Activated CD4-positive, alpha-beta T cell treated with anti-CD3 and anti-CD28 coated beads for 1 hour (primary cell): ENCODE measurements at places on chromosomes 1 and 21.

DNA sequence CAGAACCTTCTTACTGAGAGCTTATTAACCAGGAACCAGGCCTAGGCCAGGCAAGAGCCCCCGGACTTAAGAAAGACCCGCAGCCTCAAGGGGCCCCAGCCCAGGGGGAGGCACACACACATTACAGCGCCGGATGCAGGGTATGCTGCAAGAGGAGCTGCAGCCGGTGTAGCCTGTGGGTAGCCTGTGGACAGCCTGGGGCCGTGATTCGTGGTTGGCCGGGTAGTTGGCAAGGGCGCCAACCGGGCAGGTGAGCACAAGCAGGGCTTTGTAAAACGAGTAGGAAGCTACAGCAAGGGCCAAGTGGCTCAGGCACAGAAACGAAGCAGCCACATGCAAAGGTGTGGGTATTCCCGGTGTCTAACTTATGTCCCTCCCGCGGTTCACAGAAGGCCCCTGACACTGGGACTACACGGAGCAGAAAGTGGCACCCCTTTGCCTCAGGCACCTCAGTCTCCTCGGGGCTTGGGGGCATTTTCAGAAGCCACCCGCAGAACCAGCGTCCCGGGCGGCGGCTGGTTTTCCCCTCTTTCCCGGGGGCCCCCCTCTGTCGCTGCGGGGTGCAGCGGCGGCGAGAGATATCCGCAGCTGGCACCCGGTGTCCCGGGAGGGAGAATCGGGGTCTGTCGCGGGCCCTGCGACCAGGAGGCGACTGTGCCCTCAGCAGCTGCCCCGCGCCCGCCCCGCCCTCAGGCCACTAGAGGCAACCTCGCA lies 40.8 kb downstream of the KIAA1614 start:
- no peak for DNase-seq

DNA sequence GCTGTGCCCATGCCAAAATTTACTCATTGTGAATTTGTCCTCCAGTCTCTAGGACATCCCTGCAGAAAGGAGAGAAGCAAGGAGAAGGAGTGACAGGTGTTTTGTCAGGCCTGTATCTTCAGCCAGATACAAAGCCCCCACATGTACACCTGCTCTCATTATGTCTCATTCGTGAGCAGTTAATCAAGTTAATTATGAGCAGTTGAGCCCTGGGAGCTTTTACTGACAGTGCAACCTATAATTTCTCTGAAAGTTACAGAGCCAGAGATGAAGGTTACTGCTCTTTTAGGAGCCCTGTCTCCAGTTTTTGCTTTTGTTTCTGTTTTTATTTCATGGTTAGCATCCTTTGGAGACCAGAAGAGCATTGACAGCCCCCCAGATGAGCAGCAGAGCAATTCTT lies 5.0 kb upstream of the ILDR2 start:
- no peak for DNase-seq

- no peak for DNase-seq
Observed at GRCh38 chr1:209455661-209456358, 127.7 kb upstream of the CAMK1G start.

DNA sequence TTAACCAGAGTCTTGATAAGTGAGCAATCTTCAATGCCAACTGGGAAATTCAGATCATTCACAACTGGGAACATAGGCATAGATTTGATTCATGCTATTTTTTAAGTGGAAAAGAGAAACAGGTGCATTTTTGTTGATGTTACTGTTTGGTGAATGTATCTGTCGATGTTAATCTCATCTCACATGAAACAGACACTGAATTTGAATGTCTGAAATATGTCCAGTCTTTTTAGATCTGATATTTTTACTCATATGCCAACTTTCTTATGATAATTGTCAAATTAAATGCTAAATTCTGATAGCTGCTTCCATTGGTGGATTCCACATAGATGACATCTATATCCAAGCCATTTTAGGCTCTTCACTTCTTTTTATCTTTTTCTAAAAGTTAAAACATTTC lies 213.1 kb downstream of the RYR2 start:
- no peak for DNase-seq

DNA sequence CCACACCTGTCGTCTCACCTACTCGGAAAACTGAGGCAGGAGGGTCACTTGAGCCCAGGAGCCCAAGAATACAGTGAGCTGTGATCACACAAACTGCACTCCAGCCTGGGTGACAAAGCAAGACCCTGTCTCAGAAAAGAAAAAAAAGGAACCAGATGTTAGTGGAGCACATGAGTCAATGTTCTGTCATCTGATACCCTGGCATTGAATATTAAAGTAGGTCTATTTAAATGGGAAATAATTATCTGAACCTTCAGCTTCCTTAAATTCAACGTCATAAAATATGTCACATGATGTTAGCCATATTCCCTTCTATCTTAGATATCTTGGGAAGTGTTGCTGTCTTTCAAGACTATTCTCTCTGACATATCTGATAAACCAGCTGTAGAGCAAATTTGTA lies 47.3 kb downstream of the NCAM2 start:
- no peak for DNase-seq

- DNase-seq = no peak
Observed at GRCh38 chr1:17239420-17239819, 9.5 kb upstream of the PADI3 start.

DNA sequence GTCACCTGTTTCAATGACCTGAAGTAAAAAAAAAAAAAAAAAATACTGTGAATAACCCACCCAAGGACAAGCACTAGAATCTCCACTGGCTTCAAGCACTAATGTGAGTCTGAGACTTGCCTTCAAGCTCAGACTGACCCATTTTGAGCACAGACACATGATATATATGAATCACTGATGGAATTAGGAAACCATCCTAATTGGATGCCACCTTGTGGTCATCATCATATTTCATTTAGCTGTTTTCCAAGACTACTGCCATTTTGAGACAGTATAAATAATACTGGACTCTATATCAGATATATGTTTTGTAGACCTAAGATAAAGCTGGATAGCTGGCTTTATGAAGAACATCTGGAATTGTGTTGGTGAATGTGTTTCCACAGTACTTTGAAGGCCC lies 1232.0 kb downstream of the KCNT2 start:
- no peak for DNase-seq

GRCh38 chr1:214438075-214438474 lies 113.3 kb downstream of the PTPN14 start:
- no peak for DNase-seq

DNA sequence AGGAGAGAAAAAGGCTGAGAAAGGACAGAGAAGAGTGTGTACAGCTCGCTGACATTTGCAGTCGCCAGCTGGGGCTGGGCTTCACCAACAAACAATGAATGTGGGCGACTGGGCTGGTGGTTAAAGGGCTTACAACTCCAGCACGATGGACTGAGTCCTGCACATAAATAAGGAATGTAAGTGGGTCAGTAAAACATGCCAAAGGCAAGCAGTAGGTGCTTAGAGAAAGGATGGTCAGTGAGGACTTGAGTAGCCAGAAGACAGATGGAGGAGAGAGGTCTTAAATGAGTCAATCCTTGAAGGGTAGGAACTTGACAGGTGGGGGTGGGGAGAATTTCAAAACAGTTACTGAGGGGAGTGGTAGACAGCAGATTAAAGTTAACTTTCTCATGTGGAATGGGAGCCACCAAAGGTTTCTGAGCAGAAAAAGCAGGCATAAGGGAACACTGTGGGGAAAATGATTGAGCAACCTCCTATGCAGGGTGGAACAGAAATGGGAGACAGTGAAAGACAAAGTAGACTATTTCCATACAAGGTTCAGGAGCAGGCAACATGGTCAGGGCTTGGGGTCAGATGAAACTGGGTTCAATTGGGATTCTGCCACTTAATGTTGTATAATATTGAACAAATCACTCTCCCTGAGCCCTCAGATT lies 37.4 kb downstream of the GADD45A start:
- no peak for DNase-seq

DNA sequence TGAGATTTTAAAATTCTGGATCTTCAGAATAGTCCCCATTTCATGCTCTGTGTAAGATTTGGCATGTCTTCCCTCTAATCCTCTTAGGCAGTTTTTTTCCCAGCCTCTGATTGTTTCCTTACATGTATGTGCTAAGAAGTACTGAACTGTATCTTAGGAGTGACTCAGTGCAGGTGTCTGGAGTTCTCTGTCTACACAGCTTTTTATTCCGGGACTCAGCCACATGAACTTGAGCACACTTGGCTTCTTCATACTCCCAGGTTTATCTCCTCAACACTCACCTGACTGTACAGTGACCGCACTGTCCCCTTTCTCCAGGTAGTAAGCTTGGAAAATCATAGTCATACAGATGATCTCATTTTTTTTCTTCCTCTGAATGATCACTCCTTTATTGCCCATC lies 50.7 kb downstream of the SYT14 start:
- DNase-seq = no peak

- DNase-seq = no peak
Observed at GRCh38 chr1:247177755-247178154, 5.9 kb upstream of the ZNF124 start.

DNA sequence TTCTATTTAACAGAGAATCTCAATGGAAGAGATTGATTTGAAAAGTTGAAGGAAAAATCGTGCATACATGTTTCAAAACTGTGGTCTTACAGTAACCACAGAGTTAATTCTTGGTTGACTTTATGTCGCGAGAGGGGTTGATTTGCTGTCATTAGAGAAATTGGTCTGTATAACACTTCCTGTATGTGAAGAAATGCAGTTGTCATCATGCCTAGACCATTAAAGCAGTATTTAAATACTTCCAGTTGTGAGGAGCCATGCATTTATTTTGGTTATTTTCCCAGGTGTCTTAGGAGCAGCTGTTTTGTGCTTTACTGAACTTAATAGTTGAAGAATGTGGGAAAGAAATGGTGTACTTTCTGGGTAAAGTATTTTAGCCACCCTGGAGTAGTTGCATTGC lies 76.2 kb downstream of the NFIA start:
- DNase-seq = no peak

GRCh38 chr1:178849918-178850317 lies 21.0 kb downstream of the ANGPTL1 start:
- DNase-seq = no peak

- DNase-seq = no peak
Observed at GRCh38 chr1:39761016-39761415, 10.1 kb downstream of the OXCT2 start.

DNA sequence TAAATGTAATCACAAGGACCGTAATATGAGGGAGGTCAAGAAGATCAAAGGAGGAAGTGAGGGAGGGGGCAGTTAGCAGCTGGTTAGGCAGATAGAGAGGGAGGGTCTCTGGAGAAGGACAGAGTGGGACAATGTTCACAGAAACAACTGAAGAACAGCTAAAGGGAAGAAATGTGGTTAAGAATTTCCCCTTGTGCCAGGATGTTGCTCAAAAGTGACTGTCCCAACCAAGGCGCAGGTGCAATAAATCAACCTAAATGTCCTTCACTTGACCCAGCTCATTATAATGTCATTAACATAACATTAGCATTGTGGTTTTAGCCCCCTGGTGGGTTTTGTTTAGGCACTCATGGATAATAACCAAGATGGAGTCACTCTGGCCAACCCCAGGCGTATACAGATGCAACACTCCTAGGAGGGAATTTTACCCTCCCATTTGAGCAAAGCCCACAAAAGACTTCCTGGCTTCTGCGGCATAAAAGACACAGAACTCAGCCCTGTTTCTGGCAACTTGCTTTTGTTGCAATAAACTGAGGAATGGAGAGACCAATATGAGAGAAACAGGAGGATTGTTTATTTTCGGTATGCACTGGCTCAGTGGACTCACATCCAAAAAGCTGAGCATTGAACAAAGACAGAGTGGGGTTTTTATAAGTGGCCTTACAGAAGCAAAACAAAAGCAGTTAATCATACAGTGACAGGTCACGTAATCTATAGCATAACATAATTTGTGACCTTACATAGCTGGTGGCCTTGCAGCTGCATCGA lies 7.3 kb upstream of the CA6 start:
- no peak for DNase-seq

- DNase-seq = no peak
Observed at GRCh38 chr1:174007851-174008250, 14.3 kb downstream of the RC3H1 start.

- no peak for DNase-seq
Observed at GRCh38 chr1:216779686-216780085, 56.5 kb upstream of the ESRRG start.

GRCh38 chr1:44664730-44665370 lies 9.4 kb downstream of the TMEM53 start:
- DNase-seq = no peak
